ENCODE measurements at places on chromosomes 7 and 10.

- DNase-seq: no peak
Observed at GRCh38 chr10:76211691-76212090, 780.3 kb downstream of the LRMDA start.

GRCh38 chr7:155724327-155725005 is 80.0 kb downstream of the RBM33 start:
- no peak for DNase-seq

GRCh38 chr10:91313796-91314485 is 93.5 kb downstream of the PCGF5 start:
- DNase-seq: no peak

- DNase-seq: no peak
Observed at GRCh38 chr7:102973096-102973802, 60.4 kb downstream of the LRRC17 start.

- DNase-seq: no peak
Observed at GRCh38 chr7:25926009-25926408, 226.0 kb upstream of the NFE2L3 start.

GRCh38 chr10:21600804-21601433 is 66.9 kb downstream of the MLLT10 start:
- no peak for DNase-seq

DNA sequence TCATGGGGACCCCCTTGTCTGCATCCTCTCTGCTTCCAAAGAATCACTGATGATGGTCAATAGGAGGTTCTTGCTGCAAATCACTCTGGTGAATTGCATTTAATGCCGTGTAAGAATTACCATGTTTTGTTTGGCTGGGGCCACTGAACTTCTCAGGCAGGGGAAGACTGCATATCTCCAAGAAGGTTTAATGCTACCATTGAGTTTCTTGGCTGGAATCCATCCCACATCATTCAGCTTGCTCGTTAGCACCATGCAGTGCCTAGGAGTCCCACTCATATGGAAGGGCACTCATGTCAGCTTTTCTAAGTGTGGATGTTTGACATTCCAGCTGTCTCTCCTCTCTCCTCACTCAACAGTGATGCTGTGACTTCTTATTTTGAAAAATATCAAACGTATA is 50.2 kb upstream of the BAMBI start:
- DNase-seq: no peak

DNA sequence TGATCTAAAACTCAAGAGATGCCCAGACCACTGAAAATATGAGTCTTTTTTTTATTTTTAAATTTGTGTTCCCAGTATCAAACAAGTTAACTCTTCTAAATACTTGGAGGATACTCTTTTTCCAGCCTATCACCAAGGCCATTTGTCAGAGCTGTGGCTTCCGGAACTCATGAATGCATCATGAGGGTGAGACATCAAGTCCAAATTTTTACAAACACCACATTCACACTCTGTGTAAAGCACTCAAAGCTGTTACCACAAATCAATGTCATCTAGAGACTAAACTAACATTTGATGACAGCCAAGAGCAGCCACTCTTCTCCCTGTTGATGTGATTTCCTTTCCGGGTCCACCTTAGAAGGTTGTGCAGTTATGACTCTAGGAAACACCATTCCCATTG is 43.8 kb upstream of the ARID5B start:
- no peak for DNase-seq

DNA sequence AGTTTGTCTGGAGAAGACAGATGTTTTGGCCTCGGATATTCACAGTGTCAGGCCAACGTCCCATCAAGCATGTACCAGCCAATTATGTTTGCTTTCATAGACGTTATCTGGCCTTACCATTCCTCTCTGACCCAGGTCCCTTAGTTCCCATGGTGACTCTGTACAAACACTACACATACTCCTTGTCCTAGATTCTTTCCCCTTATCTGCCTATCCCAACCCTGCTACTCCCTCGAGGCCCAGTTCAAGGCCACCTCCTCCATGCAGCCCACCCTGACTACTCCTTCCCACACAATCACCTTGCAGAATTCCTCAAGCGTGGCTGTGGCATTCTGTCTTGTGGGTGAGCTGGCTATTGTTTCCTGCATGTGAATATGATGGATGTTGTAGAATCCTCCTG is 155.2 kb downstream of the PRKAG2 start:
- DNase-seq: no peak

GRCh38 chr10:44234483-44234875 is 150.4 kb downstream of the CXCL12 start:
- DNase-seq: no peak

GRCh38 chr7:92641921-92642511 is 51.8 kb upstream of the FAM133B start:
- DNase-seq: no peak

DNA sequence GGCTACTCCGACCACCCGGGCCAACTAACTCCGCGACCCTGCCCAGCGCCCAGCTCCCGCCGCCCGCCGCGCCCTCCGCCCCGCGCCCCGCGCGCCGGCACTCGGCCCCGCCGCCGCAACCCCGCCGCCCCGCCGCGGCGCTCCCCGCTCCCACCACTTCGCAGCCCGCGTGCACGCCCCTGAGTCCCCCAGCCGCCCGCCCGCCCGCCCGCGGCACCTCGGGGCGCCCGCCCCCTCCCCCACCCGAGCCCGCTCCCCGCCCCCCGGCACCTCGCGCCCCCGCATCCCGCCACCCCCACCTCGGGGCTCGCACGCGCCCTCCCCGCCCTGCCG is 598 bp downstream of the JAZF1 start:
- DNase-seq: no peak

GRCh38 chr7:116582806-116583444 is 58.1 kb downstream of the CAV1 start:
- DNase-seq: no peak

DNA sequence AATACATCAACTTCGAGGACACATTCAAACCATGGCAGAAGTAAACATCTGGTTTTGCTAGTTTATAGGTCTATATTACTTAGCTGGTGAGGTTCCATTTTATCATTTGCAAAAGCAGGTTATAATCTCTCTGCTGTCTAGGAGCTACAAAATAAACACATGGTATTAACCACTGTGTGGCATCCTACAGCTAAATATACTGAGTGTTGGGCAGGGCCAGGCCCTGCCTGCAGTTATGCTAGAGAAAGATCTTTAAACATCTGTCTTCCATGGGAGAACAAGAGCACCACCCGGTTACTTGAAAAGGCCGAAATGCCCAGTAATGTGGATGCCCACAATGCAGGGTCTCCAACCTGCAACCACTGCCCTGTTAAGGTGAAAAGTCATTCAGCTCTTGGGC is 20.6 kb upstream of the FKBP9 start:
- no peak for DNase-seq

Measured in glutamatergic neuron (in vitro differentiated cells).